ENCODE measurements at places on chromosomes 13 and 19. TPM values are rescaled to one million over a fixed set of nuclear protein-coding genes. Genes with fewer than 3 reads are reported as not detected.

DNA sequence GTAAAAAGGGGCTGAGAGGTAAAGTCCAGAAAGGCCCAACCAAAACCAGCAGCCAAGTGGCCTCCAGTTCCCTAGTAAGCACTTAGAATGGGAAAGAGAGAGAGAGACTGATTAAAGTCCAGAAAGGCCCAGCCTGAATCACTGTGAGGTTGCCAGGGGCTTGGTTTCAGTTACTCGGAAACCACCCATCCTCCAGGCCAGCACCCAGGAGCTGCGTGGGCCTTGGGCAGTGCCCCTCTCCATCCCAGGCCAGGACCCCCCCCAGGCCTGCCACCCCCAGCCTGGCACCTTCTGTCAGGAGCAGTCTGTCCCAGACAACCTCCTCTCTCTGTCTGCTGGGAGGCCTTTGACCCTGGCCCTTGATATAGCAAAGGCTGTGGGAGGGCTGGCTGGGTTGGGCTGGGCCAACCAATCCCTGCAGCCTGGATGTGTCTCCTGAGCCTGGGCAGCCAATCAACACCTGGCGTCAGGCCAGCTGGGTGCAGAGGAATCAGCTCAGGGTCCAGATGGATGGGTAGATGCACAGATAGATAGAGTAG, at the start of gene CYP4F2:
Gene CYP4F2, minus strand, starts transcription at position 337 of the 539 bp plus-strand sequence. CDS start 463 bp downstream, outside the sequence.
- DNase-seq, result peak; percentile 31

GRCh38 chr13:44843403-44843802, 145.9 kb downstream of the NUFIP1 start:
- no peak for DNase-seq

- DNase-seq, result no peak
Measured at GRCh38 chr19:10184636-10185035, 10.1 kb downstream of the DNMT1 start.

- no peak for DNase-seq
Measured at GRCh38 chr13:108031865-108032264, 183.5 kb downstream of the LIG4 start.

OR7C1 gene
- not detected for polyA plus RNA-seq
